ENCODE measurements at places on chromosomes 5 and 9.

GRCh38 chr5:160556846-160557245 is 135.2 kb downstream of the PTTG1 start:
- DNase-seq = no peak

DNA sequence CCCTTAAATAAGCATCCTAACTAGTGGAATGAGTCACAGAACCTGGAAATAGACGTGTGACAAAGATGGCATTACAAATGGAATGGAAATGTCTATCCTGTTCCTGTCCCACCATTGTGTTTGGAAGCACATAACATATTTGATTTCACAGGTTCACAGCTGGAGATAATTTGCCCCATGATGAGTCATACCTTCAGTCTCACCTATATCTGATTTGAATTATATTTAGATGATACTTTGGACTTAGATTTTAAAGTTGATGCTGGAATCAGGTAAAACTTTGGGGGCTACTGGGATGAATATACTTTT is 92.5 kb downstream of the CEMIP2 start:
- no peak for DNase-seq

DNA sequence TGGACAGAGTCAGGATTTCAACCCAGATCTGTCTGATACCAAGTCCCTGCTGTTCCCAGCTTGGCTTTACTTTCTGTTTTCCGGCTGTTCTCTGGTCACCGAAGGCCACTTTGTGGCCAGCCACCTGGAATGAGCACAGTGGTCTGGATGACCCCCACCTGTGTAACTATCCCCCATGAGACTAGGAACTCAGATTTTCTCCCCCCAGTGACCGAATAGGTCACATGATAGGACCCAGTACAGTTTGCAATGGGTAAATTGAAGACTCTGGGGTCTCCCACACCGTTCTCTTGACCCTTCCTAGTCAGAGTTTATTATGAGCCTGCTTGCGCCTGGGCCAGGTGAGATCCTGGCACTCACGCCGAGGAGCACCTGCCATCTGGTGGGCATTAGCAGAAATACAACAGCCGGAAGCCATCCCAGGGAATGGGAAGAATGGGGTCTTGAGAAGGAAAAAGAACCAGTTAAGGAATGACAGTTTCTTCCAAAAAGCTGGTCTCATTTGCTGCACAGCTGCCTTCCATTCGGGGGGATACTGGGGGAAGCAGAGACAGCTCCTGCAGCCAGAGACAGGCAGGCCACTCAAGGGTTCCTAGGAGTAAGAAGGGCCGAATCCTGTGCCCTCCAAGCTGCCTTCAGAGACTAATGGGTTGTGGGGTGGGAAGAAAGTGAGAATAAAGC is 7.1 kb downstream of the PHYHD1 start:
- DNase-seq = peak; percentile 57

DNA sequence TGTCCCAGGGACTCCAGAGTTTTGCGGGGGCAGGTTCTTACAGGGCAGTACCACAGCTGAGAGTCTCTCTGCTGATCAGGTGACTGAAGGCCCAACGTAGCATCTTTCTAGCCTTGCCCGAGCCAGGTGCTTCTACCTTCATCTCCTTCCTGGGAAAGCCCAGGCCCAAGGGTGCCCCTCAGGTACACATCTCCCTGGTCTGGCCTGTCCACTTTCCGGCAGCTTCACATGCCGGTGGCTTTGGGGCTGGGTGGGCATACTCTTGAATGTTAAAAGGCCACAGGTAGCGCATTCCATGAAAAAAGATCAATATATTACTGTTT is 5.7 kb upstream of the PHYKPL start:
- no peak for DNase-seq

DNA sequence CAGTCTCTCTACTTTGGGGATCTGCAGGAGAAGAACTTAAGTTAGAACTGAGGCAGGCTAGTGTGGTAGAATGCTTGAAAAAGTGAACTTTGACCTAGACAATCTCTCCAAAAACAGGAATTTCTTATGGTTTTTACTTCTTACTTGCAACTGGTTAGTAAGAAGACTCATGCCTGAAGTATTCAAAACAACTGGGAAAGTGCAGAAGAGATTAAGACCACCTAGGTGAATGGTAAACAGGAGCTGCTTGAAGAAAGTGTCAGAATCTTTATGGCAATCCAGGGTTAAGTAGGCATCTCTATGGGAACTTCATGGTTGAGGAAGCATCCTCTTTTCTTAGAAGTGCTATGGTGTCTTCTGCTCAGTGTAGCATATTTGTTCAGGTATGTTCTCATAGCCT is 428.6 kb upstream of the TLE4 start:
- DNase-seq = no peak

- peak; percentile 28 for DNase-seq
Measured at GRCh38 chr5:175658299-175659145, 651 bp downstream of the HRH2 start.

GRCh38 chr5:56822981-56823380 is 7.6 kb downstream of the MAP3K1 start:
- no peak for DNase-seq

DNA sequence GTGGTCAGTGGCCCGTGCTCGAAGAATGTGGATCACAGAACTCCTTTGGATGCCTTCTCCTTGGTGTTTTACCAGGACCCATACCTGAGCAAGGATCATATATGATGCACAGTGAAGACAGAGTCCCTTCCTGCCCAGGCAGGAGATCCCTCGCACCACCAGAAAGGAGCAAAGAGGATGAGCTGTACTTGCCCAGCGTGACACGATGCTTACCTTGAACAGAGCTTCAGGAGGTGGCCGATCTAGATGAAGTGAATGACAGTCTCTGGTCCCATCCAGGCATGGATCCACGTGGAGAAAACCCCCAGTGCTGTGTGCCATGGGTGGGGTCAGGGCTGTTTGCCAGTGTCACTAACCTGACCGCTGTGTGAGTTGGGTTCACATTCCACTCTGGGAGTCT is 455.4 kb downstream of the GADD45G start:
- DNase-seq = no peak

DNA sequence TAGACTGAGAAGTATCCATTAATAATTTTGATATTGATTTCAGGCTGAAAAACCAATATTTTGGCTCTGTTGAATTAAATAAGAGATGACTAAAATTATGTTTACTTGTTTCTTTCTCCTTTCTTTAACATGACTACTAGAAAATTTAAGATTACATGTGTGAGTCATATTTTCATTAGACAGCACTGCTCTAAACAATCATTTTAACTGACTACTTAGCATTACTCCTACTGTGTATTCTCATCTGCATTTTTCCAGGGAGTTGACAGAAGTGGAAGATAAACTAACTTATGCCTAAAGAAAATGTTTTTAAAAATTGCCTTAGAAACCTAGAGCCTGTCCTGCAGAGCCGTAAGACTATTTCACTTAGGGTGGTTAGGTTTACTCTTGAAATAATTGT is 29.1 kb downstream of the TNC start:
- DNase-seq = no peak

DNA sequence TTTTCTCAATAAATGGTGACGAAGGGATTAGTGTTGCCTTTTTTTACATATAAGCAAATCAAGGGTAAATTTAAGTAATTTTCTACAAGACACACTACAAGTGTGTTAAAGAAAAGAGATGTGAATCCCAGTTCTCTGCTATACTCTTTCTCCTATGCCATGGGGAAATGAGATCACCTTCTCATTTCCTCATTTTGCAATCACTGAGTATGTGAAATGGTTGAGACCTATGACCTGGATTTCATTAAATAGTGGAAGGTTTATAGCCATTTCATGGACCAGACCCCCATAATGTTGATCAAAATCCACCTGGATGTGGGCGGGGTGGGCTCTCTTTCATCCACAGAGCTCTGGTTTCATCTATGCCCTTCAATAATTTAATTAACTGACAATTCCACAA is 66.9 kb upstream of the SLIT3 start:
- no peak for DNase-seq

DNA sequence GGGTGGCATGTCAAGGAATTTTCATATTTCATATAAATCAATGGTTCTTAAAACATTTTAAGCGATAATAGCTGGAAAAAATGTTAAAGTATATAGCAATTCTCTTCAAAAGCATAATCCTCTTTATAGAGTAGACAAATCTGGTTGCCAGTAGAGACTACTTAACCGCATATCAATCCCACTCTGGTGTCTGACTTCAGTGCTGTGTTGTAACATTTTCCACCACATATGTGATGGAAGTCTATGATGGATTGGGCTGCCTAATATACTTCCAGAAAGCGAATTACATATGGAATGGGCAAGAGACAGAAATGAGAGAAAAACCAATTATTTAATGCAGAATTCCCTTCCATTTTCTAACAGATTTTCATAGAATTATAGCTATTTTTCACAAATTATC is 54.3 kb downstream of the FBN2 start:
- no peak for DNase-seq

DNA sequence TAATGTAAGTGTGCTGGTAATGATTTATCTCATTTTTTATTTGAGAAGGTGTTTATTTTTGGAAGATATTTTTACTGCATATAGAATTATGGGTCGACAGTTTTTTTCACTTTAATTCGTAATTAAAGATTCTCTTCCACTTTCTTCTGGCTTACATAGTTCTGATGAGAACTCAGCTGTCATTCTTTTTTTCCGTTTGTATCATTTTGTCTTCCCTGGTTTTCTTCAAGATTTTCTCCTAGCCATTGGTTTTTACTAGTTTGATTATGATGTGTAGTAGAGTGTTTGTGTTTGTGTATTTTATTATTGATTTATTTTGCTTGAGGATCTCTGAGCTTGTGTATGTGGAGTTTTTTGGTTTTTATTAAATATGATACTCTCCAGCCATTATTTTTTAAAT is 21.7 kb downstream of the SLF1 start:
- no peak for DNase-seq

DNA sequence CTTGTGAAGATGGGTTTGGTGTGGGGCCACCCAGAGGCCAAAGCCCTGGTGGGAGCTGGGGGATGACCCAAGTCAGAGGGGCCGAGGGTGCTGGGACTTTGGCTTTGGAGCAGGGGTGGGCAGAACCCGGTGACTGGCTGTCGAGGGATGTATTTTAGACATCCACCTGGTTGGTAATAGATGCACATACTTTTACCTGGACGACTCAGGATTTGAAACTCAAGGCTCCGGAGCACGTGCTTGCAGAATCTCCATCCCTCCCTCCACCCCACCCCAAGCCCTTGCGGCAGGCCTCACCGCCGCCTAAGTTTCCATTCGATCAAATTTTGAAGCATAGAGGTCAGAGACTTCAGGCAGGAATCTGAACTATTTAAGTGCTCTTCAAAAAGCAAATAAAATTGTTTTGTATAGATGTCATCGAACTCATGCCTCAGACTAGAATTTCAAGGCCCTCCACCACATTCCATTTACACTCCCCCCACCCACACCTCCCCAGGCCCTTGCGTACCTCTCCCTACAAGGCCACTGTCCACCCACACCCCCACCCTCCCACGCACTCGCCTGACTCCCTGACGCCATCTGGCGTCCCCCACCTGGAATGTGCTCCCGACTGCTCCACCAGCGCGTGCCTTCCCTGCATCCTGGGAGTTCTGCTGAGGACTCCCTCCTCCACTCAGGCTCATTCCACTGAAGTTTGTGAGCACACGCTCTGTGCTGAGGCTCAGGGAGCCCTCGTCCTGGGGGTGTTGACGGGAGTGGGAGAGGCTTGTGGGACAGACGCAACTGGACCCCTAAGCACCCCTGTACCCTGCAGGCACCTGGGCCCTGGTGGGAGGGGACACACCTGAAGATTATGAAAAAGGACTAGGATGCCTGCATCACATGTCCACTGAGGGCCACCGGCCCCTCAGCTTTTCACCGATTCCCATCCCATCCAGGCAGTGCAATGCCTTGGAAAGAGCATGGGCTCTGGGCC is 56.4 kb upstream of the RPL26L1 start:
- no peak for DNase-seq

DNA sequence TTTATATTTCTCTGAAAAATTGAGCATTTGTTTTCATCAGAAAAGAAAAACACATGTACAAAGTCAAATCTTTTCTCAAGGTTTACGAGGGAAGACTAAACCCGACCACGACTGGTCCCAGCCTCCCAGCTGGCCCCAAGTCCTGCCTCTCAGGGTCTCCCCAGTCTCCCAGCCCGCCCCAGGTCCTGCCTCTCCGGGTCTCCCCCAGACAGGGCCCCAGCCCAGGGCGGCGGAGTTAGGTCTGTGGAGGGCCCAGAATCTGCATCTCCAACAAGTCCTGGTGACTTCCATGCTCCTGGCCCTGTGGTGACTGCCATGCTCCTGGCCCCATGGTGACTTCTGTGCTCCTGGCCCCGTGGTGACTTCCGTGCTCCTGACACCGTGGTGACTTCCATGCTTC is 359.9 kb downstream of the IRX2 start:
- DNase-seq = no peak

DNA sequence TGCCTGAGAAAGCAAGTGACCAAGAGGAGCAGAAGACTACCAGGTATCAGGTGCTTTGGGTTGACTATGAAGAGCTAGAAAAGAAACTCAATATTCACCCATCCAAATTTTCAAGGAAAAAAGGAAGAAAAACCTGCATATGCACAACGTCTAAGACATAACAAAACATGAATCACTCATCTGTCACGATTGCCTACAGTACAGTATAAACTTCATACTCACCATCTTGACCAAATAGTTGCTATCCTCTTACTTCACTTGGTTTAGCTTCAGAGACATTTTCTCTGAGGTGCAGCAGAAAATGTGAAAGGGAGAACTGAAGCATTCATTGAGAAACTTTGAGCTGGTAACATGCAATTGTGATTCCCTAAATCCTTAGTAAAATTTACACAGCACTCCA is 228.6 kb upstream of the MPDZ start:
- no peak for DNase-seq

GRCh38 chr9:7095058-7095457 is 337.3 kb downstream of the KDM4C start:
- DNase-seq = no peak

- DNase-seq = no peak
Measured at GRCh38 chr9:18976221-18976708, 56.7 kb downstream of the SAXO1 start.

DNA sequence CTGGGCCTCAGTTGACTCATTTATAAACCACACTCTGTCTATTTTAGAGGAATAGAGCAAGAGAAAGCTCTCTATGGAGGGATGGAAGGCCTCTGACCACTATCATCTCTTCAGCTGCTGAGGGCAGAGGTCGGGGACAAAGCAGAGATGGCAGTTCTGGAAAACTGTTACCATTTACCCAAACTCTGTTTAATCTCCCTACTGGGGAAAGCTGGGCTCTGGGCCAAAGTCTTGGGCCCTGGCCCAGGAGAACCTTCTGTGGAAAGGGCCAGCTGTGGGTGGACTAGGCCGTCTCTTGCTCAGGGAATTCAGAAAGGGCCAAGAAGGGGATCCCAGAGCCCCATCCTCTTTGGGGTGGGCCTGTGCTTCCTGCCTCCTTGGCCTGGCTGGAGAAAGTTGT is 100.0 kb downstream of the PSD2 start:
- no peak for DNase-seq

- DNase-seq = peak; percentile 81
Measured at GRCh38 chr5:180328296-180329137, 24.6 kb downstream of the GFPT2 start.

GRCh38 chr5:177992466-177992865 is 3.6 kb downstream of the PROP1 start:
- no peak for DNase-seq

GRCh38 chr9:138101444-138102234 is 224.1 kb downstream of the CACNA1B start:
- no peak for DNase-seq

GRCh38 chr5:68002836-68003235 is 212.7 kb upstream of the PIK3R1 start:
- DNase-seq = no peak

GRCh38 chr9:89256642-89257041 is 54.4 kb upstream of the CKS2 start:
- no peak for DNase-seq

GRCh38 chr9:110255034-110255462 is 1.3 kb downstream of the TXN start:
- no peak for DNase-seq

GRCh38 chr5:123207081-123207537 is 118.1 kb downstream of the PRDM6 start:
- DNase-seq = no peak
